ENCODE measurements at places on chromosomes 4 and X. TPM values are rescaled to one million over a fixed set of nuclear protein-coding genes. Genes with fewer than 3 reads are reported as not detected.

The FRMD7 gene
- not detected for total RNA-seq

The SOX3 gene
- total RNA-seq = not detected

The ADGRL3 gene
- total RNA-seq = 0.05 TPM

The TRIM75 gene
- total RNA-seq = not detected

The SRPK3 gene
- 0.03 TPM for total RNA-seq

The FATE1 gene
- not detected for total RNA-seq

The SULT1E1 gene
- total RNA-seq = not detected

The GABRG1 gene
- total RNA-seq = not detected

The PRSS12 gene
- 0.24 TPM for total RNA-seq

The KCND1 gene
- 1.4 TPM for total RNA-seq

The SPANXD gene
- total RNA-seq = not detected

The ASB9 gene
- 21.2 TPM for total RNA-seq

The SSX4 gene
- not detected for total RNA-seq

The FGG gene
- total RNA-seq = 5.5 TPM

The WDR17 gene
- total RNA-seq = 1.9 TPM

The CXCL1 gene
- total RNA-seq = 9.1 TPM

The RHOH gene
- total RNA-seq = 0.16 TPM

The CSTF2 gene
- total RNA-seq = 32.6 TPM

The VCX2 gene
- not detected for total RNA-seq

The SPP1 gene
- total RNA-seq = 151 TPM

The UGT2A3 gene
- 0.09 TPM for total RNA-seq

The TLR7 gene
- total RNA-seq = not detected

The ZCCHC13 gene
- not detected for total RNA-seq

The AVPR2 gene
- not detected for total RNA-seq

The PORCN gene
- 17.6 TPM for total RNA-seq

The FGFBP2 gene
- 0.15 TPM for total RNA-seq

The PLP1 gene
- total RNA-seq = not detected

All from A549 treated with CORT108297 at 1 μM for 4 hours (cell line).